Stimulated activated CD4-positive, alpha-beta T cell treated with anti-CD3 and anti-CD28 coated beads, Interleukin-2, amount 100 ng/mL, for 24 hours (primary cell): ENCODE measurements at places on chromosomes 2 and 18.
A peak's percentile ranks its signal among the peaks of the same experiment; 100 is the strongest.

DNA sequence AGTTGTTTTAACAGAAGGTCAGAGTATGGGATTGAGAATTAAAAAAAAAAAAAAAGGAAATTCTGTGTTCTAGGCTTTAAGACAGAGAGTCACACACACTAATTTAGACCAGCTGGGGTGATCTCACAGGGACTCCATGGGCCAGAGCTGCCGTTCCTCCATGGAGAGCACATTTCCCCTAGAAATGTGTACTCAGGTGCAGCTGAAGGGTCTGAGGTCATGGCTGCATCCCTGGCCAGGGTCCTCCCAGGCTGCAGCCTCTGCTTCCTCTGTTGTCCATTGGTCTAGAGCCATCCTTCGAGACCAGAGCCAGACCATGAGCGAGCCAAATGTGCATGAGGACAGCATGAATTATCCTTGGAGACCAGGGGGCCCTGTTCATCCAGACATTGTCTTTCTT is 190.1 kb upstream of the TNP1 start:
- no peak for DNase-seq

GRCh38 chr2:191864628-191865374 is 17.9 kb upstream of the CAVIN2 start:
- no peak for DNase-seq

DNA sequence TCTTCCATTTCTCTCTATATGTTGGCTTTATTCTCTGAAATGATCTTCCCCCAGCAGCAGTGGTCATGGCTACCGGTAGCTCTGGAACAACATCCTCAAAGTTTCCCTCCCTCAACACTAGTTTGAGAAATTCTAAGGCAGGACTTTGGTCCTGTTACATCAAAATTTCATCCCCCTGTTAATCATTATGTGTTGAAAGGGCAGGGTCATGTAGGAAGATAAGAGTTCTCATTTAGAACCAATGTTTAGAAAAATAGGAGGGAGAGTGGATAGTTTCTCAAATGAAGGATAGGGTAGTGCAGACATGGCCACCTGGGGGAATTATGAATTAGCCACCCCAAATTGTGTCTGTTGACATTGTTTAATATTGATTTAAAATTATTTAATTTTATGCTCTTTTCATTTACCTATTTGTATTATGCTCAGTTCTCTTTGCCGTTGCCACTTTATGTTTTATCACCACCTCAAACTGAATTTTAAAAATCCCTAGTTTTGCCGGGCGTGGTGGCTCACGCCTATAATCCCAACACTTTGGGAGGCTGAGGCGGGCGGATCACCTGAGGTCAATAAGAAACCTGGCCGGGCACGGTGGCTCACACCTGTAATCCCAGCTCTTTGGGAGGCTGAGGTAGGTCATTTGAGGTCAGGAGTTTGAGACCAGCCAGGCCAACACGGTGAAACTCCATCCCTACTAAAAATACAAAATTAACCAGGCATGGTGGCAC is 22.3 kb downstream of the EML4 start:
- no peak for DNase-seq

DNA sequence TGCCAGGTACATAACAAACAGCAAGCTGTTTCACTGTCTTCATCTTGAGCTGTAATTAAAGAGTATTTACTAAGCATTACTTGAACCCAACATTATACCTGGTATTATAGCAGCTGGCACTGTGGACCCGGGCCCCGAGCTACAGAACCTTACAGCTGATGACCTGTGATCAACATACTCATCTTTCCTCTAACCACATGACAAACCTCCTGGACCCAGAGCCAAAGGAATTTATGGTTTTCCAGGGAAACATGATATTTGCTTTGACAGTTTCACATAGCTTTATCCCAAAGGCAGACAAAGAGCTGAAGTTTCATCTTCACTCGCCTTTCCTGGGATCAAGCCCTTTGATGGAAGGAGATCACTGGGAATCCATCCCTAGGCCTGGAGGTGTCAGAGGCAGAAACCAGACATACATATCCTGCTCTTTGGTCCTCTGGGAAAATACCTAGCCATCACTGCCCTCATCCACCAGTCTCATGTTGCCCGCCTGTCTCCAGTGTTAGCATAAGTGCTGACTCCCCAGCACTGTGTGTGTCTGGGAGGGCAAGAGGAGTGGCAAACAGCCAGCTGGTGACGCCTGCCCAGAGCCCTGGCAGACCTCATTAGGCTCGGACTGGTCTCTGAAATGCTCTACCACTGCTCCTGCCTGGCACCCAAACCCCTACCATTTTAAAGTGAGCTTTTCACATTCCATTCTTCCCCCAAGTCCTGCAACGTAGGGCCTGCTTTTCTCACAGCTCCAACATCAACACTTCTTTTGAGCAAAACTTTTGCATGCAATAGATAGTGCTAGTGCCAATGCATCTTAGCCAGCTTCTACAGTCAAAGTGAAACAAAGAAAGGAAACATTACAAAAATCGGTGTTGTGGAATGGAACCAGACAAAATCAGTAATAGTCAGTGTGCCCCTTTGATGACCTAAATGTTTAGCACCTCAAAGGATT is 138.8 kb upstream of the CTAGE1 start:
- DNase-seq: no peak

GRCh38 chr18:21903709-21904108 is 163.1 kb downstream of the MIB1 start:
- no peak for DNase-seq

DNA sequence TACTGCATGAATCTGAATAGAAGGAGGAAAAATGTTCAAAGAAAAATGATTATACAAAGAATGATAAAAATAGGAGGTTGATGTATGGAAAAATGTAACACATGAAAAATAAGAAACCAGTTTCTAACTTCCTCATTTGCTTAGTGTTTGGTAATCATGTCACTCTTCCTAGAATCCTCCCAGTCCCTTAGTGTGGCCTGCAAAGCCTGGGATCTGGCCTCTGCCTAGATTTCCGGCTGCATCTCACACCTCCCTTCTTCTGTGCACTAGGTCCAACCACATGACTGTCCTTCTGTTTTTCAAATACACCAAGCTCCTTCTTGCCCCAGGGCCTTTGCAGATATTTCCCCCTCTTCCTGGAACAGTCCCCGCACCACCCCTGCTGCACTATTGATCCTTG is 76.8 kb upstream of the RBMS1 start:
- no peak for DNase-seq

DNA sequence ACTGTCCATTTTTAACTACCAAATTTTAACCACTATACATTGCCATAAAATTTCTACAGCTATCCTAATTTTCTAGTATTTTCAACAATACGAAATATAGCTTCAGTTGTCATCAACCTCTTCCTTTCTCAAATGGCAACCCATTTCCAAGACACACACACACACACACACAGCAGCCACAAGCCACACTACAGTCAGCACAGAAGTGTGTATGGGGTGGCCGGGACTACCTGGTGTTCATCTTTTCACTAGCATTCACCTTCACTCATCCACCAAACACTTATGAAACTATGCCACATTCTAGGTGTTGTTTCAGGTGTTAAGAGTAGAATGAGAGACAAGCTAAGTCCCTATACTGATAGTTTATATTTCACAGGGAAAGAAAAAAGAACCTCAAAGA is 62.9 kb downstream of the EIF2AK3 start:
- DNase-seq: no peak

- DNase-seq: no peak
These were observed 3.1 kb downstream of the WNT10A start for GRCh38 chr2:218883491-218884490.

DNA sequence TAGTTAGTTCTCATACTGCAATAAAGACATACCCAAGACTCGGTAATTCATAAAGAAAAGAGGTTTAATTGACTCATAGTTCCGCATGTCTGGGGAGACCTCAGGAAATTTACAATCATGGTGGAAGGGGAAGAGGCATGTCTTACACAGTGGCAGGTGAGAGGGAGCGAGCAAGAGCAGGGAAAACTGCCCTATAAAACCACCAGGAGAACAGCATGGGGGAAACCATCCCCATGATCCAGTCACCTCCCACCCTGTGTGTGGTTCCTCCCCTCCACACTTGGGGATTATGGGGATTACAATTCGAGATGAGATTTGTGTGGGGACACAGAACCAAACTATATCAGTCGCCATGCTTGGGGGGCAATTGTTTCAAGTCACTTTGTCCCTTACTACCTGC is 1.1 kb upstream of the SSB start:
- no peak for DNase-seq

- DNase-seq: no peak
These were observed 121.6 kb downstream of the SP100 start for GRCh38 chr2:230537531-230537976.

GRCh38 chr2:147320146-147320545 is 524.7 kb upstream of the ACVR2A start:
- no peak for DNase-seq

DNA sequence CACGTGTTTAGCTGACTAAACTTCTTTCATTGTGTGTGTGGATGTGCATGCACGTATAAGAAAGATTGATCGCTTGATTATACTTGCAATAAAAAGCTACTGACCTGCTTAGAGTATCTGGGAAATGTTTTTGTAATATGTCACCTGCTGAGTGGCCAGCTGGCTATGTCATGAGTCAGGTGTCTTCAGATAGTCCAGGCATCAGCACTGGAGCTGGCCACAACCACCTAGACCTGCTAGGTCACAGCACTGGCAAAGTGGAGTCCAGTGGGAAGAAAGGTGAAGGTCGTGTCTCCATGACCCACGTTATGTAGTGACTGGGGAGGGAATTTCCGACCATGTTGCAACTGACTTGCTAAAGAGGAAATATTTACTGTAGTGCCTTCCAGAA is 147.0 kb downstream of the ESCO1 start:
- DNase-seq: no peak

DNA sequence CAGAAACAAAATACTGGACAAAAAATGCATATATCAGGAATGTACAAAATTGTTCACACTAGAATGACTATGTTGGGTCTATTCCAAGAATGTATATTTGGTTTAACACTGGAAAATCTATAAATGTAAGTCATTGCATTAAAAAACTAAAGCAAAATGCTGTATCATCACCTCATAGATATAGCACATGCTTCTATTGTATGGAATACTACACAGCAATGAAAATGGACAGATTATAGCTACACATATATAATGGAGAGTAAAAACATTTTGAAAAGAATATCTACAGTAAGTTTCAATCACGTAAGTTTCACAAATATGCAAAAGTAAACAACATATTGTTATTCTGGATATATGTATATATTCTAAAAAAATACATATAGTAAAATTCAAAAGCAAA is 91.8 kb downstream of the ACVR1C start:
- no peak for DNase-seq

GRCh38 chr2:26144031-26144430 is 28.9 kb upstream of the GAREM2 start:
- no peak for DNase-seq

GRCh38 chr2:102513355-102513939 is 40.4 kb downstream of the SLC9A4 start:
- no peak for DNase-seq

- no peak for DNase-seq
These were observed 335.5 kb downstream of the CLIP4 start for GRCh38 chr2:29450596-29451222.

DNA sequence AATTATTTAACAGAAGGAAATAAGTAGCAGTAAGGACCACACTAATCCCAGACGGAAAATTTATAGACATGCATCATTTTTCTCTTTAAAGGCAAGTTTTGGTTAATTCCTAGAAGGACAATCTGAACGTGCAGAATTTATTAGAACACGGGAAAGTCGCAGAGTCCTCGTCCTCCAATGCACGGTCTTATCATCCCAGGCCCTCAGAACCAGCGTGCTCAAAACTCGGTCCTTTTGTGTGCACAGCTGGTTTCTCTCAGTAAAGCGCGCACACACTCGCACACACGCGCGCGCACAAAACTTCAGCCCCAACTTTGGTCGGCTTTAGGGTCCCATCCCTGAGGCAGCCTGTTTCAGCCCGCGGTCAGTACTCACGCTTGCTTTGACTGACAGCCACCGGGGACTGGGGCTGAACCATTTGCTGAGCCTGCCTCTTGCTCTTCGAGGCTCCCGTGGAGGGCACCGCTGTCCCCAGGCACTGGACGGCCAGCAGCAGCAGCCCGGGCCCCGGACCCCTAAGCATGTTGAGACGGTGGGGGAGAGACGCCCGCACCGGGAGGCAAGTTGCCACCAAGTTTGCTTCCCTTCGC is 493 bp downstream of the FN1 start:
- DNase-seq: no peak

DNA sequence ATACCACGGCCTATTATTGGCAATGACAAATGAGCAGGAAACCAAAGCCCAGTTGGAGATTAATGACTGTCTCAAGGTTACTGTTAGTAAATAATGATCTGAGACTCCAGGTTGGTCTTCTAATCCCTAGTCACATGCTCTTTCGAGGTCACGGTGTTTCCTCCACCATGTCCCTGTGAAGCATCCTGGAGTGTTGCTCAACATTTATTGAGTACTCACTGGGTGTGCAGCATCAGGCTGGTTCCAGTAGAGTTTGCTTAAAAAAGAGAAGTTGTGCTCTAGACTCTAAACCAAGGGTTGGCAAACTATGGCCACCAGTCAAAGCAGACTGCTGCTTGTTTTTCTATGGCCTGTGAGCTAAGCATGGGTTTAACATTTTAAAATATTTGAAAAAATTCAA is 263.8 kb upstream of the ATP5MC3 start:
- no peak for DNase-seq

GRCh38 chr2:98571121-98571701 is 37.1 kb downstream of the COA5 start:
- DNase-seq: no peak

DNA sequence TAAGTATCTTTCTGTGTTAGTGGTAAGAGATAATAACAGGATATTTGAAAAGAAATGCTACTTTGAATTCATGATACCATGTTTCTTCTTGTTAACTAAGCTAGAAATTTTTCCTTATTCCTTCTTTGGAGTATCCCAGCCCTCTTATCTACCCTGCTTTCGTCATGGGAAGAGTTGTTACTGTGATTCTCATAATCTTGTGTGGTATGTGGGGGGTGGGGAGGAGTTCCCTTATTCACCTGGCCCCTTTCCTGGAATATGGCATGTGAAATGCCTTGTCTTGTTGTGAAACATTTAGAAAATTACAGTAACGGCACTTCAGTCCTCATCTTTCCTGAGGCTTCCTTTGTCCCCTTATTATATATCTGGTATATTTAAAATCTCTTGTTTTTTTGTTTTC is 129.9 kb downstream of the NCOA1 start:
- no peak for DNase-seq

GRCh38 chr2:10646153-10646552 is 43.6 kb downstream of the NOL10 start:
- no peak for DNase-seq

DNA sequence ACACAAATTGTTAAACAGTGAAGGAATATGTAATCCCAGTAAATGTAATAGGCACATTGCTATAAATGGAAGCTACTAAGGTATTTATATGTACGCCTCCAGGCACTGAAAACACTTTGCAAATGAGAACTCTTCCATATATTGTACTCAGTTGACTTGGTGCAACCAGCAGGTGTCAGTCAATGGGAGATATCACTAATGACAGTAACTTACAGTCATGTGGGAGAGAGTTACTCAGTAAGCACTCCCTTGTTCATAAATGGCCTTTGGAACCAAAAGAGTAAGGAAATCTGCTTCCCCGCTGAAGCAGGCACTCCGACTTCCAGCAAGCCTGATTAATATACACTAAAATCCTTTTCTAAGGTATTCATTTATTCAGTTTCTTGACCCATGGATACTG is 5.9 kb downstream of the MDH1 start:
- DNase-seq: no peak

- DNase-seq: no peak
These were observed at the start of gene MLPH for GRCh38 chr2:237486819-237487448. Gene MLPH (plus strand): TSS chr2:237487251. CDS start chr2:237493427, 6,176 bp downstream.

- peak; percentile 63 for DNase-seq
These were observed 8.3 kb downstream of the OSR1 start for GRCh38 chr2:19349911-19350677.
